ENCODE measurements at places on chromosomes 3 and 15.

- no peak for DNase-seq
Observed at GRCh38 chr15:91854639-91854990, 1.1 kb downstream of the SLCO3A1 start.

- DNase-seq, result no peak
Observed at GRCh38 chr3:27575499-27575898, 91.3 kb upstream of the SLC4A7 start.

GRCh38 chr3:112579232-112579631, 17.4 kb downstream of the SLC35A5 start:
- no peak for DNase-seq

DNA sequence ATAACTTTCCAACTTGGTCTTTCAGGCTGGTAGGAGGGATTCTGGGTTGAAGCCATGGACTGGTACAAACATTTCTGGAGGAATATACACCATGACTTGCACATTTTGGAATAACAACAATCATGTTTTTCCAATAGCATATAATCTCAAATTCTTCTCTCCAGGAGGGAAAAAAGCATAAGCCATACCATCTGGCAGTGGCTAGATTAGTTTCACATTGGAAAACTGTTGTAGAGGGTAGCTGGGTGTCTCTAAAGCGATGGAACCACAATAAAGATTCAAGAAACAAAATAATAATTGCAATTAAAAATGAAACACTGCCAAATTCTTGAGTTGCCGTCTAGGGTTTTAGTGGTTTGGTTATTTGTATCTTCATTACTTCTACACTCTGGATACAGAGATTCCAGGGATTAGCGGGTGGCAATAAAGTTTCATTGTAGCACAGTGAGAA, 278.5 kb upstream of the RASGRP1 start:
- DNase-seq, result no peak

DNA sequence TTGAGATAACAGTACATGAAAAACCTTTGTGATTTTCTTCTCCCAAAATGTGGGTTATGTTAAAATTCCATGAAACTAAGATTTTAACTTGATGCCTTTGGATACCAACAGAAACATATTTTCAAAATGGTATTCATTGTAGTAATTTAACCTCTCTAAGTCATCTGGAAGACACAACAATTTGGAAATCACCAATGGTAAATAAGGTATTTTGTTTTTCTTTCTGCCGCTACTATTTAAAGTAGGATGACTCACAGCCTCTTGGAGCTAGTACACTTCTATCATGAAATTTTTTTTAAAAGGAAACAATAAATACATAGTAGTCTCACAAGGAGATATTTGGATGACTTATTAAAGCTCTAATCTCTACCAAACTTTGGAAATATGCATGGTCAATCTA, 291.6 kb upstream of the VEPH1 start:
- DNase-seq, result no peak

- no peak for DNase-seq
Observed at GRCh38 chr3:114597871-114598270, 304.0 kb downstream of the TIGIT start.

- no peak for DNase-seq
Observed at GRCh38 chr3:101847328-101847727, 2.0 kb upstream of the NFKBIZ start.

- DNase-seq, result no peak
Observed at GRCh38 chr3:69743975-69744906, 5.0 kb downstream of the MITF start.

GRCh38 chr3:126990024-126990700, 7.2 kb downstream of the PLXNA1 start:
- no peak for DNase-seq

- DNase-seq, result no peak
Observed at GRCh38 chr15:82870727-82871320, 61.4 kb downstream of the WHAMM start.

- DNase-seq, result no peak
Observed at GRCh38 chr15:39127925-39128617, 452.8 kb upstream of the THBS1 start.

DNA sequence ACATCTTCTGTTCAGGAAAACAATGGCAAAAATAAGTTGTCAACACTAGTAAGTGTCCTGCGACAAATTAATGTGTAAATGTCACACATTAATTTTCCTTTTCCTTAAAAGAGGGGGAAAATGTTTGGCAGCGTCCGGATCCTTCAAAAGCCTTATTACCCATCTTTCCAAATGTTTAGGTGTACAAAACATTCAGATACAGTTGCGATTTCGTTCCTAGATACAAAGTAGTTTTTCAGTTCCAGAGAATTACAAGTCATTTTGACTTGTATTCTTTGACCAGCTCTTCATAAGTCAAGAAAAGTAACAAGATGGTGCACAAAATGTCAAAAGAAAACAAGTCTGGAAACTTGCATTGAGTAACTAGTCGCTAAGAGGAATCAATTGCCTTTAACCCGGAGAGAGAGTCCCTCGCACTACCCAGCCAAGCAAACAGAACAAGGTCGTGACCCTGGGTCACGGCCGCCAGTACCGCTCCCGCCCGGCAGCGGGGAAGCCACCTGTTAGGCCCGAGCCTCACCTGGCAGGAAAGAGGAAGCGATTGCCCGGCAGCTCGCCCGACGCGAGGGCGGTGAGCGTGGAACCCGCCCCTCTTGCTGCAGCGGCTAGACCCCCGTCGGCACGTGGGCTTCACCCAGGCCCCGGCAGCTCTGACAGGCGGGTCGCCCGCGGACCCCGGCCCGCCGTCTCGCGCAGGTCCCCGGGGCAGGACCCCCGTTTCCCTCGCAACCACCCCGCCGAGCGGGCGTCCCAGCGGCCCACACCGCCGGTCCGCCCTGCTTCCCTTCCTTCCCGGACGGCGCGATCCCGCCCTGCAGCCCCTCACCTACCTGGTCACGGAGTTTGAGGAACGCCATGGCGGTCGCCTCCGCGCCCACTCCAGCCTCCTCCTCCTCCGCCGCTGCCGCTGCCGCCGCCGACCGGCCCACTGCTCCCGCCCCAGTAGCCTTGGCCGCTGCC, 61.0 kb upstream of the ANKRD28 start:
- DNase-seq, result no peak

DNA sequence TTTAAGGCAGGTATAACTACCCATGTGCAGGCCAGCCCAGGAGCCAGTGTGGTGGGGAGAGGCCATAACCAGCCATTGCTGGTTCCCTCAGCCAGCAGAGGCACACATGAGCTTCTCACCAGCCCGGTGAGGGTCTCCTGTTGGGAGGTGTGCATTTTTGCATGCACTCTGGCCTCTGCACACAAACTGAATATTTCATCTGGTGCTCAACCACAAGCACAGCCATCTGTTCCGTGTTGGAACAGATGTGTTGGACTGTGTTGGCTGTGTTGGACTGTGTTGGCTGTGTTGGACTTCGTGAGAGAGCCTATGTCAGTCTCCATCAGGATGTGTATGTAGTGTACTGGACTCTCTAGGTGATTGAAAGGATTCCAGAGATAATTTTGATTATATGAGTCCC, 67.2 kb downstream of the RPL39L start:
- DNase-seq, result no peak
